ENCODE measurements at places on chromosomes 2 and 18.

DNA sequence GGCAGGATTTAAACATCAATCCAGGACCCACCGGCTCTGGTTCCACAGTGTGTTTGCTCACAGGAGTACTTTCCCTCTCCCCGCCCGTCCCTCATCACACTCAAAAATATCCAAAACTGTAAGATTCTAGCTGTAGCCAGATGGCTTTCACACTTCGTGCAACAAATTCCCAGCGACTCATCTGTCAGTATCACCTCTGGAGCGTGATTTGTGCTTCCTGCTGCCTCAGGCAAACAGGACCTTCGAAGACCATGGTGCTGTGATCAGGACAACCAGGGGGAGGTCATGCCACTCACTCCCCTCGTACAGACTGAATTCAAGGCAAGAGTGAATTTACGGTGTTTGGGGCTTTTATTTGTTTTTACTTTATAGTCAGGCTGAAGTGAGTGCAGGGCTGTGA, 154.5 kb upstream of the PID1 start:
- DNase-seq, result no peak

- no peak for DNase-seq
Measured at GRCh38 chr18:54173980-54174630, 50.4 kb downstream of the MBD2 start.

DNA sequence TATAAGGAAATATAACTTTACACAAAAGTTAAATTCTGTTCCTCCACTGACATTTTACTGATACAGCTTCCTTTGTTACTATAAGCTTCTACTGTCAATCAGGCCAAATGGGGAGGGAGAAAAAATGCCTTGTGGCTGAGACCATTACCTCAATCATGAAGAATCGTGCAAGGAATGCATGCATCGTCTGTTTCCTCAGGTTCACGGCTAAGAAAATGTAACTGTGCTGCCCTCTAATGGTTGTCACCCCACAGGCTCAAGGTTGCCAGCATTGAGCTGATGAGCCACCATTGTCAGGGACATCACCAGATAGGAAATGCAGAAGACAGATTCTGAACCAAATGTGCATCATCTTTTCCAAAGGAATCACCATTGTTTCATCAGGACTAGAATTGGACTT, 426.9 kb downstream of the CDH2 start:
- no peak for DNase-seq

GRCh38 chr2:240460781-240461431, 25.4 kb downstream of the GPC1 start:
- no peak for DNase-seq

GRCh38 chr2:129797489-129798300, 181.8 kb upstream of the RAB6C start:
- DNase-seq, result no peak

GRCh38 chr2:190677255-190677654, 28.4 kb downstream of the NAB1 start:
- no peak for DNase-seq

DNA sequence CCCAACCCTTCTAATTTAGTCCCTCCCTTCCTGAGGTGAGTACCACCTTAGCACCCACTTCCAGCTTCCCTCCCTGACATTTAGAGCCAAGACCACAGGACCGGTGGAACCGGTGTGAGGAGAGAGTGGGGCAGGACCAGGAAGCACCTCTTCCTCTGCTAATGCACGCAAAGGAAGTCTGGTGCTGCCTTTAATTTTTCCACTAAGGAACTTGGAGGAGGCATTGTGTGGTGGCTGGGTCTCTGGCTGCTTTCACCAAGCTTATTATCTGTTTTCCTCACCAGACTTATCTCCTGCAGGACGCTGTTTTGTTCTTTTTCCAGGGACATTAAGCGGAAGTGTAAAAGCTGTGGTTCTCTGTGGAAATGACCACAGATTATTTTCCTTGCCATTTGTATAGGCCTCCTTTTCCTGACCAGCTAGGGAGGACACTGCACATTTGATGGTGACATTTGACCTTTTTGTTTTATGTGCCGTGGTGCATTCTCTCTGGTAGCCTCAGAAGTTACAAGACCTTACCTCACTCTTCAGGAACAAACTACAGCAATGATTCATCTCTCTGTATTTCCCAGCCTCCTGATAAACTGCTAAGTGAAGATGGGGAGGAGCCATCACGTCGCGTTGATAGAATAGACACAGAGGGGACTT, 39.8 kb upstream of the SPTBN1 start:
- no peak for DNase-seq

GRCh38 chr18:62347089-62347506, 22.0 kb downstream of the TNFRSF11A start:
- DNase-seq, result no peak

GRCh38 chr2:95346231-95346737, 49.1 kb downstream of the KCNIP3 start:
- no peak for DNase-seq

GRCh38 chr2:65018141-65018582, 29.0 kb downstream of the SLC1A4 start:
- DNase-seq, result no peak

GRCh38 chr2:36376319-36376765, 20.8 kb downstream of the CRIM1 start:
- DNase-seq, result no peak

GRCh38 chr2:12824778-12825379, 108.1 kb downstream of the TRIB2 start:
- DNase-seq, result no peak

- DNase-seq, result no peak
Measured at GRCh38 chr18:57780318-57780705, 22.8 kb downstream of the ATP8B1 start.

GRCh38 chr2:7738596-7738995, 821.4 kb downstream of the RNF144A start:
- DNase-seq, result no peak

DNA sequence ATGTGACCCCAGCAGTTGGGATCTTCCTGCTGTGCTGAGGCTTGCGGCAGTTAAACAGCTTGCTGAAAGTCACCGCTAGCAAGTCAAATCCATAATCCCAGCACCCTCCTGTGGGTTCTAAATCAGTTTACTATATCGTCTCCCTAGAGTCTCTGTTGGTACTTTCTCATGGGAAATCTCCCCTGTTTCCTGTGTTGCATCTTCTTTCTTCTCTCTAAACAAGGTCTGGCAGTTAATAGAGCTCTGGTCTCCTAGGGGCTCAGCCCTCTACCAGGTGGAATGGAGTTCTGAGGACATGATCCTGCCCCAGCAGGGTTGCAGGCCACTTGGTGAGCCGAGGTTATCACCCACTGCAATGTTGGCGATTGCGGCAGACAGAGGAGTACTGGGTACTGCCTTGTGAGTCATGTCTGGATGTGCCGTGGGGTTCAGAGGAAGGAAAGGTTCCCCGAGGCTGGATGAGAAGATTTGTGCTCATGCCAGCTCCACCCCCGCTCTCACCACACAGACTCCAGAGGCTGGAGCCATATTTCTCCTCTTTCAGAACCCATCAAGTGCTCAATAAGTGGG, 59.4 kb upstream of the SIX2 start:
- no peak for DNase-seq

- DNase-seq, result no peak
Measured at GRCh38 chr2:69163556-69163955, 150.6 kb downstream of the ANTXR1 start.

- no peak for DNase-seq
Measured at GRCh38 chr18:50644807-50645206, 84.9 kb downstream of the MAPK4 start.

- no peak for DNase-seq
Measured at GRCh38 chr2:184091456-184091855, 506.9 kb upstream of the ZNF804A start.

DNA sequence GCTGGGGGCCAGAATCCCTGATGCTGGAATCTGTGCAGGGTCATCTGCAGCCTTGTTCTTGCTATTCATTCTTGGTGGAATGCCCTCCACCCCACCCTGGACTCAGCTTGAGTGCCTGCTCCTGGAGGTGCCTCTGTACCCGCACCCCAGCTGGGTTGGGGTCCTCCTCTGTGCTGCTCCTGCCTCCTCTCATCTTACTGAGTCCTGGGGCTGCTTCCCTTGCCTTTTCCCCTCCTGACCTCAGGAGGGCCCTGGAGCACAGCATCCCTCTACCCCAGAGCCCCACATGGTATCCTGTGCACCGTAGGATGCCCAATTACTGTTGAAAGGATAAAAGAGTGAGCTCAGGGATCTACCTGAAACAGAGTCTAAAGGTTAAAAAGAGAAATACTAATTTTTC, 81.6 kb downstream of the CIB4 start:
- DNase-seq, result no peak

DNA sequence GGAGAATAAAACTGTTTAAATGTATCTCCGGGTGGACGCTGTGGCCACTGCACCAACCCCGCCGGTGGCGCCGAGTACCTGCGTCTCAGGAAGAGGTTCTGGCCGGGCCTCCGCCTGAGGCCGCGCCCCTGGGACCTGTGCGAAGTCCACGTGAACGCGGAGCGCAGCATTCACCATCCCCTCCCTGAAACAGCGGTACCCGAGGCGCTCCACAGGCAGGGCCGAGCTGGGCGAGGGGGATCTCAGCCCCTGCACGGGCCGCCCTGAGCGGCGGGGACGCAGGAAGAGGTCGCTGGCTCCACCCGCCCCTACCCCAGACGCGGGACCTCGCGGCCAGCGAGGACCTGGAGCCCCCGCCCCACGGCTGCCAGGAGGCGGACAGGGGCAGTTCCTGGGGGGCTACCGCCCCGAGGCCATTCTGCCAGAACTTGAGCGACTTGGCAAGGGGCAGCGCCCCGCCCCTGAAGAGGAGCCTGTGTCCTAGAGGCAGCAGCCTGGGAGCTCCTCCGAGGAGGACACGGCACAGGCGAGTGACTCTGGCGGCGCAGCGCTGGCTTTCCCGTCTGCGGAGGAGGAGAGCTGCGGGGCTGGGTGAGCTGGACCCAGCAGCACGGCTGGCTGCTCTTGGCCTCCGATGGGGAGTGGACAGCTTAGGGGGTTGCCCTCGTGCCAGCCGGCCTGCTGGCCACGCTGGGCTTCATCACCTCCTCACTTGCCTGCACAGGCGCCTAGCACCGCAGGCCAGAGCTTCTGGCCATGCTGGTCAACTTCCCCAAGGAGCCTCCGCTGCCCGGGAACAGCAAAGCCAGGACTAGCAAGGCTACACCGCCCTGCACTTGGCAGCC, 9.7 kb upstream of the TEKT4 start:
- DNase-seq, result no peak

DNA sequence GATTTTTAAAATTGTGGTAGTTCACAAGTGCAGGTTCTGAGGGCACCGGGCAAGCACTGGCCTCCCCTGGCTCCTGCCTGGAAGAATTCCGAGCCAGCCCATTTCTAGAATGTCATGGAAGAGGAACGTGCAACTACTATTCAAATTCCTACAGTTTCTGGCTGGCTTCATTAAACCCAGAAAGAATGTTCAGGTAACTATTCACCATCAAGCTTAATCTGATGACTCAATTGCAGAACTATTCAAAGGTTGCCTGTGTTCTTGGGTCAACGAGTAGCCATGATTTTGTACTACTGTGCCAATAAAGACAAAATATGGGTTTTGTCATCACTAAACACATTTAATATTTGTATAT, 14.3 kb upstream of the MFF start:
- DNase-seq, result no peak

DNA sequence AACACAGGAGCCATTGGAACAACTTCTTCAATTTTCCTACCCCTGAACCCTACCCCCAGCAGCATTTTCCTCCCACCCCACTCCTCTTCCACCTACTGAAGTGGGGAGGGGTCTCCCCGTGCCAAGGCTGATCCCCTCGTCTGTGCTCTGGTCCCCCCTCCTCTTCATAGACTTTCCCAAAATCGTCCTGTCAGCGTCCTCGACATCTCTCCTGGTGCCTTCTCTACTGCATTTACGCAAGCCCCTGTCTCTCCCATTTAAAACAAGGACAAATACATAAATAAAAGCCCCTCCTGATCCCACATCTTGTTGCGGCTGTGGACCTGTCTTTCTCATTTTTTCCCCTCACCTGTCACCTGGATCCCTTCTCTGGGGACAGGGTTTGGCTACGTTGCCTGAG, 42.2 kb downstream of the EMX1 start:
- DNase-seq, result no peak

DNA sequence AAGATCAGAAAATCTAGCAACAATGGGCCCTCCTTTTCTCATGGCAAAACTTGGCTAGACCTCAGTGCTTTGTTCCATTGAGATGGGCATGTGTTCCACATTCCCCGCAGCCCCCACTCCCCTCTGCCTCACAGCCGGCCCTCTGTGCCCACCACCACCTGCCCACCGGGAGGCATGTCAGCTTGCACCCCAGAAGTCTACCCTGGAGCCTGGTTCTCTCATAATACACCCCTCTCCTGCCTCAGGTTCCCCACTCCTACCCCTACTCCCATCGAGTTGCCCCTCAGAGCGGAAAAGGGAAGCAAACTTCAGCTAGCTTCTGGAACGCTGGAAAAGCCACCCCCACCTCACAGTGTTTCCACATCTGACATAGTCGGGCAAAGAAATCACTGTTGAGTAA, 219.0 kb downstream of the ANAPC1 start:
- no peak for DNase-seq

- no peak for DNase-seq
Measured at GRCh38 chr2:215866606-215867005, 146.7 kb downstream of the MREG start.

DNA sequence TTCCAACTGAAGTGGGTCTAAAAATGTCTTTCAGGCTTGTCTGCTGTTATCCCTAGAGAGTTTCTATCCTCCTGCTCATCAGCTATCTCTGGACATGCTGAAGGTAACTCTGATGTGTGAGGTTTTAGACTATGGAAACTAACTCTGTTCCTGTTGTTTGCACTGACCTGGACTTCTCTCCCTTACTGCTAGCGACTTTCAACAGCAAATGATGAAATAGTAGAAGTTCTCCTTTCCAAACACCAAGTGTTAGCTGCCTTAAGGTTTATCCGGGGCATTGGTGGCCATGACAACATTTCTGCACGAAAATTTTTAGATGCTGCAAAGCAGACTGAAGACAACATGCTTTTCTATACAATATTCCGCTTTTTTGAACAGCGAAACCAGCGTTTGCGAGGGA, 26.9 kb downstream of the RMC1 start:
- DNase-seq, result no peak

DNA sequence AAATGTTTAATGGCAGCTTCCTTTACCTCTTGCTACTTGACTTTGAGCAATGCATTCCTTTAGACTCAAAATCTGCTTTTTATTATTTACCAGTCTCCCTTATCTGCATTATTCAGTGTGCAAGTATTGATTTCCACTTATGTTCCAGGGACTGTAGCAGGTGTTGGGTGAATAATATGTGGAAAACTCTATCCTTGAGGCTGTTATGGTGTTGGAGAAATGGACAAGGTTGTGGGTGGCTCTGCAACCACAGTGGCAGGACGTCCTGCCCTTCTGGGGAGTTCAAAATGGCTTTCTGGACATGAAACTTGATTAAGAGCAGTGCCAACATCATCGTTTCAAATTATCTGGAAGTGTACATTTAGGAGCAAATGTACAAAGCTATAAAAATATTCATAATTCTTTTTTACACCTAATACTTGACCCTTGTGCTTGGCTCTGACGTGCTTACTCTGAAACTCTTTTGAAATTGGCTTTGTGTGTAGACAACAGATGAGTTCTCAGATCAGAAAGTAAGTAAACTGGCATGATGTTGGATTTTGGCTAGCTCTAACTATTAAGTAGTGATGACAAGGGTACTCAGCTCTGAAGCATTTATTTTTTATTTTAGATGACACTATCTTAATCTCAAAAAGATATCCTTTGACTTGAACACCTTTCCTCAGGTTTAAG, 766.2 kb downstream of the DPP10 start:
- no peak for DNase-seq

Measured in activated CD8-positive, alpha-beta memory T cell treated with anti-CD3 and anti-CD28 coated beads for 4 hours (primary cell).